ENCODE measurements at places on chromosomes 13 and 19.

- DNase-seq = no peak
Measured at GRCh38 chr13:94212196-94212595, 267.3 kb downstream of the DCT start.

DNA sequence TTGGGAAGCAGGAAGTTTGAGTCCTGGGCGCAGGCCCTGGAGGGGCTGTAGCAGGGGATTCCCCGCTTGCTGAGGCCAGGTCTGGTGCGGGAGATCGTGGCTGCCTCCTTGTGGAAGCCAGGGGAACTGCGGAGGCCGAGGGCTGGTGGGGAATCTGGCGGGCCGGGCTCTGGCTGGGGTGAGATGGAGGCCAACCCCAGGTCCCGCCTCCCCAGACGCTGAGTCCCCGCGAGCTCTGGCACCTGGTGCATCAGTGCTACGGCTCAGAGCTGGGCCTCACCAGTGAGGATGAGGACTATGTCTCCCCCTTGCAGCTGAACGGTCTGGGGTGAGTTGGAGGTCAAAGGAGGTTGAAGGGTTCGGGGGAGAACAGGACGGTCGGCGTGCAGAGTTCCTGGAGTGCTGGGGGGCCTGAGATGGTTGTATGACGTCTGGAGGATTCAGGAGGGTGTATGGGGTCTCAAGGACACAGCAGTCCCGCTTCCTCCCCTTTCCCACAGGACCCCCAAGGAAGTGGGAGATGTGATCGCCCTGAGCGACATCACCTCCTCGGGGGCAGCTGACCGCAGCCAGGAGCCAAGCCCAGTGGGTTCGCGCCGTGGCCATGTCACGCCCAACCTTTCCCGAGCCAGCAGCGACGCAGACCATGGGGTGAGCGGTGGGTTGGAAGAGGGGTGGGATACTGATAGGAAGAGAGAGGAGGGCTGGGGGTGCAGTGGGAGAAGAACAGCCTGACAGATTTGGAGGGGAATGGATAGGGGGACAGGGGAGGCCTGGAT is 13.1 kb downstream of the GRAMD1A start:
- peak; percentile 90 for DNase-seq

- DNase-seq = peak; percentile 89
Measured at GRCh38 chr13:20495087-20496023, 30.3 kb downstream of the CRYL1 start.

DNA sequence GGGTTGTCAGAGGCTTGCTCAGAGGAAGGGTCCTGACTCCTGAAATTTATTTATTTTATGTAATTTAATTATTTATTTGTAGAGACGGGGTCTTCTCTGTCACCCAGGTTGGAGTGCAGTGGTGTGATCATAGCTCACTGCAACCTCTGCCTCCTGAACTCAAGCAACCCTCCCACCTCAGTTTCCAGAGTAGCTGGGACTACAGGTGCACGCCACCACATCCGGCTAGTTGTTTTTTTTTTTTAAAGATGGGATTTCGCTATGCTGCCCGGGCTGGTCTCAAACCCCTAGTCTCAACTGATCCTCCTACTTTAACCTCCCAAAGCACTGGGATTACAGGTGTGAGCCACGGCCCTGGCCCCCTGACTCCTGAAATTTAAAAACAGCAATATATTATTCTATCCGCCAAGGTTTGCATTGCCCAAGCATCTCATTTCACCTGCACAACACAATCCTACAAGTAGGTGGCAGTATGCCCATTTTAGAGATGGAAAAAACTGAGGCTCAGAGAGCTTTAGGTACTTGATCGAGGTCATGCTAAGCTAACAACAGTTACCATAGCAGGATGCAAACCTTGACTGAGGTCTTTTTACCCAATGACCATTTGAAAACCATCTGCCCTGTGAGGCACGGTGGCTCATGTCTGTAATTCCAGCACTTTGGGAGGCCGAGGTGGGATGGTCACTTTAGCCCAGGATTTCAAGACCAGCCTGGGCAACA is 18.1 kb downstream of the ARHGEF18 start:
- peak; percentile 26 for DNase-seq

DNA sequence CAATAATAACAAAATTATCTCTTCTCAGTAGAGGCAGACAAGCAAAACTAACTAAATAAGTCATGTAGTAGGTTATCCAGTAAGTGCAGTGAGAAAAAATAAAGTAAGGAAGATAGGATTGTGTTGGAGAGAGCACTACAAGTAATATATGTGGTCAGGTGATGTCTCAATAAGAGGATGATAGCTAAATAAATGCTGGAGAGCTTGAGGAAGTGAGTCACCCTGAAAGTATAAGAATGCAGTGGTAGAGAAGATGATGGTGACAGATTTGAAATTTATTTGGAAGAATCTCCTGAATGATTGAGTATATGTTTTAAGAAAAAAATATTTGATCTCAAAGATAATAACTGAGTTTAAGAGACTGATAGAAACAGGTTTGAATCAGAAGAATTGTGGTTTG is 152.2 kb upstream of the PRR20A start:
- DNase-seq = no peak

GRCh38 chr13:58843071-58843470 is 1211.5 kb downstream of the PCDH17 start:
- no peak for DNase-seq

GRCh38 chr13:83470133-83470797 is 412.0 kb downstream of the SLITRK1 start:
- no peak for DNase-seq

GRCh38 chr13:81821259-81821658 is 1480.3 kb upstream of the SPRY2 start:
- no peak for DNase-seq

DNA sequence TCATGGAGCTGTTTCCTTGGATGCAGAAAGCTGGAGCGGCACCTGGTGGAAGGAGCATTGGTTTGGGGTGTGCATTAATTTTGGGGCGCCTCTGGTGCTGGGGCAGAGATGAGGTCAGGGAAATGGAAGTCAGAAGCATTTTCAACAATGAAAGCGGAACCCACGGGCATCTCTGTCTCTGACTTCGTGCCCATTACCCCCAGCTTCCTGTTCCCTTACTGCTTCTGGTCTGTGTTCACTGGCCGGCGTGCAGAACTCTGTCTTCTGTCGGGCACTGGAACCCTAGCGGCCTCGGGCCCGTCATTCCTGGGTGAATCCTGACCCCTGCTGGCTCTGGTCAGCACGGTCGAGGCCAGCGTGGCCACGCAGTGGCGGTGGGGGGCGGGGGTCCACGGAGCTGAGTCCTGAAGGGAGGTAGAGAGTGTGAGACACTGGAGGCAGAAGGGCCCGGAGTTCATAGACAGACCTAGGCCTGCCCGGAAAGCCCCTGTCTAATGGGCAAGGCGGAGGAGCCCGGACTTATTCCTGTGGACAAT is 7.9 kb upstream of the LINGO3 start:
- peak; percentile 68 for DNase-seq

GRCh38 chr13:39311619-39312018 is 273.4 kb downstream of the NHLRC3 start:
- no peak for DNase-seq

DNA sequence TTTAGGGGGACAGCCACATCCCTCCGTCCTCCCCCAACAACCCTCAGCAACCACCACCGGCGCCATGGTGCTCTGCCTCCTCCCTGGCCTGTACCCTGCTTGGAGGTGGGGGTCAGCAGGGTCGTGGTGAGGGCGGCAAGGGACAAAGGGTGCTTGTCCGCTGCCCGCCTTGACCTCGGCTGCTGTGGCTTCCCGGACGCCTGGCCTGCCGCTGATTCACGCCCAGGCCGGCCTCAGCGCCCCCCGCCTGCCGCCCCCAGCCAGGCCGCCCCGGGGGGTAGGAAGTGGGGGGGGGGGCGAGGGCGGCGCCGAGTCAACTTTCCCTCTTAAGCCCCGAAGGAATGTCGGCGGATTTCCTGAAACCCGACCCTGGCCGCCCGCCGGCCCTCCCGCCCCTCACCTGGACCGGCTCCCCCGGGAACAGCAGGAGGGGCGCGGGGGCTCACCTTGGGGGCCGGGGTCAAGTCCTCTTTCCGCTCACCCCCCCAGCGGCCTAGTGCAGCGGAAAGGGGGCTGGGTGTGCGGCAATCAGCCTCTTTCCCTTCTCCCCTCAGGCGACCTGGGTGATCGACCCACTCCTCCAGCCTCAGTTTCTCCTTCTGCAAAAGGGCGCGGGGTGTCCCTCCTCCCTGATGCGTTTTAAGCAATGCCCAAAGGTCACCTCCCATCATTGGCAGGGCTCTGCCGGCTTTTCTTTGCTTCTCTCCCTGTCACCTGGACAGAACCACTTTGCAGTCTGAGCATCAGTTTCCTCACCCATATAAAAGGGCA is 1.9 kb upstream of the TMEM59L start:
- DNase-seq = no peak

DNA sequence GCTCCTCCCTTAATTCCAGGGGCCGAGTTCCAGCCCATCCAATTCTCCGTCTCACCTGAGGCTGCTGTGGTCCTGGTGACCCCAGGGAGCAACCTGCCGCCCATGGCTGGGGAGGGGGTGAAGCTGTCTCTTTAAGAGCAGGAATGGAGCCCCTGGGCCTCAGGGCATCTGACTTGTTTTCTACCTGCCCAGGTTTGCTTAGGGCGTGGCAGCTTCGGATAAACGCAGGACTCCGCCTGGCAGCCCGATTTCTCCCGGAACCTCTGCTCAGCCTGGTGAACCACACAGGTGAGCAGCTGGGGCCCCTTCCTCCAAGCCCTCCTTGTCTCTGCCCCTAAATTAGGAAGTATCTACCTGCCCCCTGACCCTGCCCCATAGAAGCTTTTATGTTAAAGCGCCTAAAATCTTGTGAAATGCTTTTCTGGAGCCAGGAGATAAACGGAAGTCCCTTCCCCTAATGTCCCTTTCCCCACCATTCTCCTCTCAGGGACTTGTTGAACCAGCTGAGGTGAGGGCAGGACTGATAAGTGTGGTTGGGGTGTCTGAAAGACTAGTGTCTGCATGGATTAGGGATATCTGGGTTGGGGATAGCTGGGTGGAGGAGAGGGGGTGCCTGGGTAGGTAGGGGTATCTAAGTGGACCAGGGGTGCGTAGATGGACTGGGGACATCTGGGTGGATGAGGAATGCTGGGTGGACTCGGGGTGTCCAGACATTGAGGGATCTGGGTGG is 614 bp downstream of the FXYD3 start:
- DNase-seq = no peak

GRCh38 chr19:48487948-48488347 is 18.8 kb downstream of the CYTH2 start:
- no peak for DNase-seq

DNA sequence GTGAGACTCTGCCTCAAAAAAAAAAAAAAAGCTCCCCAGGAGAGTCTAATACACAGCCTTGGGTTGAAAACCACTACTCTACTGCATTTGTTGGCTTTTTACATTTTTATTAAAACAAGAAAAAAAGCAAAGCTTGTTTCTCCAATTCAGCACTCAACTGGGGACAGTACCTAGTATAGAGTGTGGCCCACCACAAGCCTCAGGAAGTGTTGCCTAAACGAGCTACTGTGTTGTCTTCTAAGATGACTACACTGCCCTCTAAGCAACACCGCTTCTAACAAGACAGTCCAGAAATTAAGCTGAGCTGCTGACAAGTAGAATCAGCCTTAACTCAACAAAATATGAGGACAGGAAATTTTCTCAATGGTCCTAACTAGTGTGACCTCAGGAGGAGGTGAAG is 522.2 kb downstream of the FGF9 start:
- no peak for DNase-seq

DNA sequence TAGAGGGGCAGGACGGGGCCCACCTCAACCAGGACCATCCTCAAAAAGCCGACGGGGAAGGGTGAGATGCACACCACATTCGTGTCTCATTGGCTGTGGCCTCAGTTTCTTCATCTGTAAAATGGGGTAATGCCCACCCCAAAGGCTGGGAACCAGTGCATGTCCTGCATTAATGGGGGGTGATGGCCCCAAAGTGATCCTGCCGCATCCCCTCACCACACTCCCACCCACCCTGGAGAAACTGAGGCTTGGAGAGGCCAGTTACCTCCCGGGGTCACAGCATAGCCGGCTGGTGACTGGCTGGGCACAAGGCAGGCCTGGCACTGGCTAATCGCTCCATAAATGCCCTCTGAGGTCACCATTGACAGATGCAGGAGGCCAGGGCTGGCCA is 640 bp upstream of the MIDN start:
- DNase-seq = no peak

DNA sequence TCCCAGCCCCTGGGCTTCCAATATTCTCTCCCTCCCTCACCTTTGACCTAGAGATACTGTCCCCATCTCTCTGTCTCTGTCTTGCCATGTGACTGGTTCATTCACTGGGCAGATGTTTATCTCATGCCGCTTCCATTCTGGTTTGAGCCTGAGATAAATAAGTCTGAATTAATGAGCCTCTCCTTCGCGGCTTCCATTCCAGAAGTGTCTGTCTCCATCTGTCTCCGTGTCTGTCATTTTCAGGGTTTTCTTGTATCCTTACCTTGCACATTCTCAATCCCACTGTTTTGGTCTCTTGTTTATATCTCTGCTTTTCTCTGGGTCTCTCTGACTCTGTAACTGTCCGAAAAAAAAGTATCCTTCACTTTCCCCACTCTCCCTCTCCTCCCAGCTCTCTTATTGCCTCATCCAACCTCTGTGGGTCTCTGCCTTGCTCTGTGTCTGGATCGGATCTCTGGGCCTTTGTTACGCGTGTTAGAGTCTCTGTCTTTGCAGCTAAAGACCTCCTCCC is 4.3 kb downstream of the SPHK2 start:
- DNase-seq = no peak

- DNase-seq = no peak
Measured at GRCh38 chr13:60332682-60333081, 64.3 kb upstream of the TDRD3 start.

GRCh38 chr13:41409611-41410010 is 47.7 kb upstream of the RGCC start:
- DNase-seq = no peak

GRCh38 chr13:26548205-26548765 is 9.2 kb upstream of the WASF3 start:
- DNase-seq = no peak

- no peak for DNase-seq
Measured at GRCh38 chr13:110388108-110388943, 81.2 kb downstream of the COL4A2 start.

DNA sequence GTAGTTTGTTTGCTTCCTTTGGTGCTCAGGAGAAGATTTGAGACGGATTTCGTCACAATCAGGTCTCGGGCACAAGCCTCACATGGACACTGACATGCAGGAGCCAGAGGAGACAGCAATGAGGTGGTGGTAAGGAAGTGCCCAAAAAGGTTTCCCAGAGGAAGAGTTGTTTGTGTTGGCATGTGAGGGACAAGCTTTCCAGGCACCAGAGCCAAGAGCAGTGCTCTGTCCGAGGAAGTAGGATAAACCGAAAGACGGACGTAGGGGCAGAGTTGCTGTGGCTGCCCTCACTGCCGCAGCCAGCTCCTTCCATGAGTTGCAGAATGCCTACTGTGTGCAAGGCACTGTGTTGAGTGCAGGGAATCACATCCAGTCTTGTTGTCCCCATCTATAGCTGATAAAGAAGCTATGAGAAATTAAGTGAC is 27.7 kb downstream of the SAE1 start:
- no peak for DNase-seq

GRCh38 chr19:9078651-9079050 is 8.2 kb upstream of the OR1M1 start:
- DNase-seq = no peak
